Activated T-cell treated with anti-CD3 and anti-CD28 coated beads for 48 hours (primary cell): ENCODE measurements at places on chromosomes 5 and 9.

DNA sequence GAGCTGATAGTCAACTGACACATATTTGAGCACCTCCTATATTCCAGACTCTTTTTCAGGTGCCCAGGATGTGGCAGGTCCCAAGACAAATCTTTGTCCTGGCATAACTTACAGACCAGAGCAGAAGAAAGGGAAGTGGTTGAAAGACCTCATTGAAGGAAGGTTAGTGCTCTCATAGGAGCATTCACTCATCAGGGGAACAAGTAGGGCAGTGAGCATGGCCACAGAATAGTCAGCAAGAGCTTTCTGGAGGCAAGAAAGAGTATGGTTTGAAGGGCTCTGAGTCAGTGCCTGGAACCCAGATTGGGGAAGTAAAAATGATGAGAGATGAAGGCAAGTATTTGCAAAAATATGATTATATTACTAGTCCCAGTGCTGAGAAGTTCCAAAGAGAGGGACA lies 25.0 kb upstream of the ERMP1 start:
- no peak for DNase-seq

- no peak for DNase-seq
Measured at GRCh38 chr5:94397508-94397907, 220.9 kb downstream of the KIAA0825 start.

GRCh38 chr5:108398964-108399363 lies 17.1 kb upstream of the FBXL17 start:
- DNase-seq, result no peak

GRCh38 chr5:168822745-168823281 lies 243.6 kb upstream of the PANK3 start:
- peak; percentile 31 for DNase-seq

DNA sequence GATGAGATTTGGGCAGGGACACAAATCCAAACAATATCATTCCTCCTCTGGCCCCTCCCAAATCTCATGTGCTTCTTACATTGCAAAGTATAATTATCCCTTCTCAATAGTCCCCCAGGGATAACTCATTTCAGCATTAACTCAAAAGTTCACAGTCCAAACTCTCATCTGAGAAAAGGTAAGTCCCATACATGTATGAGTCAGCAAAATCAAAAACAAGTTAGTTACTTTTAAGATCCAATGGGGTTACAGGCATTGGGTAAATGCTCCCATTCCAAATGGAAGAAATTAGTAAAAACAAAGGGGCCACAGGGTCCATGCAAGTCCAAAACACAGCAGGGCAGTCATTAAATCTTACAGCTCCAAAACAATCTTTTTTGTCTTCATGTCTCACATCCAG lies 917.9 kb upstream of the CDH10 start:
- DNase-seq, result no peak

GRCh38 chr5:109563739-109564138 lies 126.0 kb upstream of the MAN2A1 start:
- DNase-seq, result no peak

DNA sequence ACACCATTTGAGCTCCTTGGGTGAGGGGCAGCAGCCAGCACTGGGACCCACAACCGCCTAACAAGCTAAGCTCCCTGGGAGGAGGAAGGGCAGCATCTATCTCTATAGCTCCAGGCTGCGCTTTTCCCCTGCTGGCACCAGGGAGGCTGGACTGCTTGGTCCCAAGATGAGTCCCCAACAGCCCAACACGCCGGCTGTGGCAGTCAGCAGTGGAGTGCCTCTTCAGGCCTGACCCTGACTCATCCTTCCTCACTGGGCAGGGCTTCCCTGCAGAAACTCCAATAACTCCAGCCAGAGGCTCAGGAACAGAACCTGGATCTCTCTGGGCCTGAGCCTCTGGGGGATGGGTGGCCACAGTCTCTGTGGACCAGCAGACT lies 113.7 kb upstream of the ADAMTS16 start:
- DNase-seq, result no peak

- DNase-seq, result no peak
Measured at GRCh38 chr5:106691701-106692100, 979.0 kb downstream of the EFNA5 start.

- no peak for DNase-seq
Measured at GRCh38 chr5:172740428-172741205, 30.4 kb downstream of the DUSP1 start.

DNA sequence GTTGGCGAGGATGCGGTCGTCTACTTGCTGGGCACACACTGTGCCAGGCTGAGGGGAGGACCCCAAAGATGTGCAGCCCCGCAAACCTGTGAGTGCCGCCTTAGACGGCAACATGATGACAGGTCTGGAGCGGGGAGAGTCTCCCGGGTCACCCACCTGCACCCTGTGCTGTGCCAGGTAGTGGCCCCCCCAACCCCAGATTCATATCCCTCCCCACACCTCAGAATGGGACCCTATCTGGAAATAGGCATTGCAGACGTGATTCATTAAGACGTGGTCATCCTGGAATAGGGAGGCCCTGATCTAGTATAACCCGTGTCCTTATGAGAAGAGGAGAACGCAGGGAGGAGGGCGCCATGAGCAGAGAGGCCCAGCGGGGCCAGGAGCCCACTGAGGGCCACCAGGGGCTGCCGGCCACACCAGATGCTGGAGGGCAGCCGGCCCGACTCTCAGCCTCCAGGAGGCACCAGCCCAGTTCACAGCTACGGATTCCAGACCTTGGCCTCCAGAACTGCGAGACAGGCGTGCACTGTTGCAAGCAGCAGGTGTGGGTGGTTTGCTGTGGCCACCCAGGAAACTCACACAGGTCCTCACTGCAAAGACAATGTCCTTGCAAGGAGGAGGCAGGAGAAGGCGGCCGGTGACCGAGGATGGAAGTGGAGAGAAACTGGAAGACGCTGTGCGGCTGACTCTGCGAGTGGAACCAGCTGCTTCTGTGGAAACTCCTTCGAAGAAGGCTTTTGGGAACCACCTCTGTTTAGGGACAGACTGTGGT lies 131.9 kb upstream of the LPCAT1 start:
- no peak for DNase-seq

DNA sequence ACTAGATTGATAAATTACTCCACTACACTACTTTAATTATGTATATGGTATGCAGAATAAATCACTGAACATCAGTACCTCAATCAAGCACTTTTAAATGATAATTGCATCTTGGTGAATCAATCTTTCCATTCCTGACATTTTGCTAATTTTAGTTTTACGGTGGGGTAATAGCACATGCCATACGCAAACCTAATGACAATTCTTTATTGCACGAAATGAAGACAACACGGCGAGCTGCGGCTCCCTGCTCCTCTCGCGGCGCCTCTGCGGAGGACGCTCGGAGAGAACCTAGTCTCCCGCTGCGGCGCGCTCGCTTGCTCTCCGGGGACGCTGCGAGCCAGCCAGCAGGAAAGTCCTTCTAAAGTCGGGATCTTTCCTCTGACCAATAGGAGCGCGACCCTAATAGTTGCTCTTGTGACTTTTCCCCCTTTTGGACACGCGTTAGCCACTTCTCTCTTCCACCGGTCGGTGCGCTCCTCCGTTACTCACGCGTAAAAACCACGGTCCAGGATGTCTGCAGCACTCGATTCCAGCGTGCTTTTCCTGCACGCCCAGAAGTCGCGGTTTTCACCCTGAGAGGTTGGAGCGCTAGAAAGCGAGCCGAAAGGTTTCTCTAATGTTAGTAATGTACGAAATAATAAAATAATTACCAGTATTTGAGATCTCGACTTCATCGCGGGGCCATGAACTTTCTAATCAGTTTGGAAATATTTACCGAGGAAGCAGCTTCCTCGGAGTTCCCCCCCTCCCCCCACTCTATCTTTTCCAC lies 1.0 kb upstream of the MEF2C start:
- DNase-seq, result no peak

- DNase-seq, result no peak
Measured at GRCh38 chr5:93990504-93991070, 249.2 kb upstream of the POU5F2 start.

- DNase-seq, result no peak
Measured at GRCh38 chr5:171785517-171785916, at the start of gene SMIM23. TSS of gene SMIM23 (plus strand) at chr5:171785817. CDS start at chr5:171785872, 55 bp downstream.

- DNase-seq, result no peak
Measured at GRCh38 chr5:143920772-143921171, 108.8 kb downstream of the HMHB1 start.

DNA sequence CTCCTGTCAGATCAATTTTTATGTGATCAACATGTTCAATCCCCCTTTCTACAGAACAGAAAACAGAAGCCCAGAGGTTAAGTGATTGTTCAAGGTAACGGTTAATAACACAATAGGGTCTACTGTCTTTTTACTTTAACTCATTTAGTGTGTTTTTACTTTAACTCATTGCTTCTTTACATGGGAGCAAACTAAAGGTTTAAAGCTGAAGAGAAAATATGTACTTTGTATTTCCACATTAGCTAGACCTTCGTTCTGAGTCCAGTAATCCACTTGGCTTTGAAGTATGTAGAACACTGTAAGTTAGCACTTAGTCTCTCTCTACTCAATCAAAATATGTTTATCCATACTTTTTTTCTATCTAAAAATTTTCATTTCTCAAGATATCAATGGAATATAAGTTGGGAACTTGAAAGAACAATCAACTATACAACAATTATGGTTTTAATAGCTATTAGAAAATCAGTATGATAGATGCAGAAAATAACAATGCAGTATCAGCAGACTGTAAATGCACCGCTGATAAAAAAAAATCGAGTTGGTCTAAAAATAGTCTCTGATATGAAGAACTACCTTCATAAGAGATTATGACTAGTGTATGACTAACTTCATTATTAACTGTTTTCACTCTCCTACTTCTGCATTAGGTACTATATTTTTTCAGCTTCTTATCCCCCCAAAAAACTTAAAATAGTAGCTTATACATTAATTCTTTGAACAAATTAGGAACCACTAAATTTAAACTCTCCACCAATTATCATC lies 20.6 kb downstream of the PGGT1B start:
- DNase-seq, result no peak
